ENCODE measurements at places on chromosomes 1 and 21.

DNA sequence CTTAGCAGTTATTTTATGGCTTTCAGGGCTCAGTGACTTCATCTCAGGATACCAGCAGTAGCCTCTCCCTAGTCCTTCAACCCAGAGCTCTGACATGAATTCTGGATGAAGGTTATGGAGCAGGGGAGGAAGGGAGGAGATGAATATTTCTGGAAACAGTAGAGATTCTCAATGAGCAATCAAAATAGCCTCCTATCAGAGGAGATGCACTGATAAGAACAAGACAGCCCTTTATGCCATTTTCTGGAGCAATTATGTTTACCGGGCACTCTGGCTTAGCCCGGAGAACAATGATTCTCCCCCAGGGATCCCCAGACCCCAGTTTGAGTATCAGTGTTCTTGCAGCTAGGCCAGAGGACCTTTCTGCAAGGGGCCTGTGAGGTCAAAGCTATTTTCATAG, 37.9 kb upstream of the EDARADD start:
- no peak for DNase-seq

- DNase-seq = no peak
Observed at GRCh38 chr1:230243583-230244353, 176.7 kb downstream of the GALNT2 start.

GRCh38 chr1:114025609-114026401, 46.5 kb downstream of the OLFML3 start:
- DNase-seq = no peak

DNA sequence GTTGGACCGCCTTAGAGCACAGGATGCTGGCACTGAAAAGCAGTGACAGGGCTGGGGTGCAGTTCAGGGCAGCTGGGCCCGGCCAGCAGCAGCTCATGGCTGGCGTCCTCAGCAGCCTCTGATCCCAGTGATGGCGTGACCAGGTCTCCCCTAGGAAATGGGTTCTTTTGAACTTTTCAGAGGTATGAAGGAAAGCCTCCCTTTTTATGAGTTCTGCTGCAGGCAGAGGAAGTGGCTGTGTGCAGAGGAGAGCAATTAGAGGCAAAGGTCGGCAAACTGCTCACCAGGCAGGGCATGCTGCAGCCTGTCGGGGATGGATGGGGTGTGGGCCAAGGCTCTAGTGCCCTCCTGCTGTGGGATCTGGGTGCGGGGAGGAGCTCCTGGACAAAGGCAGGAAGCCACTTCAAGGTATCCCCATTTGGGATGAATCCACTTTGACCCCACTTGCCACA, 45.6 kb upstream of the RAB4A start:
- DNase-seq = no peak

DNA sequence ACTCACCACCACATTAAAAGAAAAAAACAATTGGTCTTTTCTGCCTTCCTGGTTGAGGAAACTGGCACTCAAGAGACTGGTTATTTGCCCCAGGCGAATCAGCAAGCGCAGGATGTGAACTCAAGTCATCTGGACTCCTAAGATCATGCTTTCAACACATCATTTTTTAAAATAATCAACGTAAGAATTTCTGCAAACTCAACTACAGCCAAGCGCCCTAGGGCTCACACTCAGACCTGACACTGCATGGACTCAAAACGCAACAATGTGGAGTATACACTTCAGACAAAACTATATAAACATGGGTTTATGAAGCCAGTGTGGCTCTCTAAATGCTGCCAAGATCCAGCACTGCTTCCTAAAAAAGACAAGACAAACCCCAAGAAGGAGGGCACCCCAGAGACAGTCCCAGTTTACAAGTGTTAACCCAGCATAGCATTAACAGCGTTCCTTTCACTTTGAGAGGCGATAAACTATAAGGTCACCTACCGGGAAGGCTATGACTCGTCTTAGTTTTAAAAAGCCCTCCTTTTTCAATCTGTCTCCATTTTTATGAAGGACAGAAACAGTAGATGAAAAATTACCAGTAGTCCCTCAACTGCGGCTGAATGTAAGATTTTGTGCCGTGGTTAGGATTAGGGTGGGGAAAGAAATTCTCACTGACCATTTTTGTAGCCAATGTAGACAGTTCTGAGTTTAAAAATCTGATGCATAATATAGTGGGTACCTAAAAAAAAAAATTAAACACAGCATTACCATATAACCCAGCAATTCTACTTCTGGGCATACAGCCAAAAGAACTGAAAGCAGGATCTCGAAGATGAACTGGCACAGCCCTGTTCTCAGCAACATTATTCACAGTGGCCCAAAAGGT, 54.8 kb downstream of the SIPA1L2 start:
- no peak for DNase-seq

- no peak for DNase-seq
Observed at GRCh38 chr1:153586347-153586746, 20.7 kb upstream of the S100A2 start.

GRCh38 chr1:244712669-244713068, 59.7 kb downstream of the DESI2 start:
- no peak for DNase-seq

GRCh38 chr1:244971552-244972216, 107.3 kb upstream of the HNRNPU start:
- DNase-seq = peak; percentile 23

GRCh38 chr1:25031601-25031965, 101.5 kb upstream of the RUNX3 start:
- DNase-seq = no peak

GRCh38 chr1:21942464-21942863, 5.4 kb upstream of the HSPG2 start:
- no peak for DNase-seq

DNA sequence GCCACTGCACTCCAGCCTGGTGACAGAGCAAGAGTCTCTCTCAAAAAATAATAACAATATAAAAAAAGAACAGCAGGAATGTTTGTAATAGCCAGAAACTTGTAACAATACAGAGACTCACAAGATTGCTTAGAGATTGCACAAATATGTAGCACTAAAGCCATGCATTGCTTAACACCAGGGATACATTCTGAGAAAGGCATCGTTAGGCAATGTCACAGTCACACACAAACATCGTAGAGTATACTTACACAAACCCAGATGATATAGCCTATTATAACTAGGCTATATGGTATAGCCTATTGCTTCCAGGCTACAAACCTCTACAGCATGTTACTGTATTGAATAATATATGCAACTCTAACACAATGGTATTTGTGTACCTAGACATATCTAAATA, 45.3 kb downstream of the GPATCH2 start:
- no peak for DNase-seq

DNA sequence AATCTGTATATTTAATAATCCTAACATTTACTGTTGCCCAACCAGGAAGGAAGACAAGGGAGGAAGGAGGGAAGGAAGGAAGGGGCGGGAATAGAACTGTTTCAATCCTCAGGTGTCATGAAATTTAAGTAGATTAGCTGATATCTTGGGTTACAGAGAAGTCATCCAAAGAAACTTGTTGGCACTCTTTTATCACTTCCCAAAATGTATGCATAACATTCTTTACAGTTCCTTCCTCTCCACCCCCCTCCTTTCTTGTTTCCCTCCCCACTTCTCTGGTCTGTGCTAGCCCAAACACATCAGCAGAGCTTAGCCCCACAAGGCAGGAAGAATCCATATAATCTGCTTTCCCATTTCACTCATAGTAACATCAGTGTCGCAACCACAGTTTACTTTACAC, 110.9 kb downstream of the ESRRG start:
- DNase-seq = no peak

DNA sequence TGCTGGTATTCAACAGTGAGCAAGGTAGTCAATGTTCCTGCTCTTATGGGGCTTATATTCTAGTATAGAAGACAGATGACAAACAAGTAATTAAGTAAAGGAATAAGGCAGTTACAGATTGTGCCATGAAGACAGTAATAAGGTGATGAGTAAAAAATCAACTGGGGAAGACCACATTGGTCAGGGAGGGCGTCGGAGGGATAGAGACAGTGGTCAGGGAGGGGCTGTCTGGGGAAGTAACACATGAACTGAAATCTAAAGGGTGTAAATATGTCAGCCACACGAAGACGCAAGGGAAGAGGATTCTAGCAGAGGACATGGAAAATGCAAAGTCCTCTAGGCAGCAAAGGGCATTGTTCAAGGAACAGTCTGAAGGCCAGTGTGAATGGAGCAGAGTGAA, 10.1 kb downstream of the IL12RB2 start:
- DNase-seq = no peak

GRCh38 chr1:238052496-238053266, 162.0 kb upstream of the ZP4 start:
- DNase-seq = no peak

- no peak for DNase-seq
Observed at GRCh38 chr21:44333509-44334328, 5.5 kb downstream of the CFAP410 start.

DNA sequence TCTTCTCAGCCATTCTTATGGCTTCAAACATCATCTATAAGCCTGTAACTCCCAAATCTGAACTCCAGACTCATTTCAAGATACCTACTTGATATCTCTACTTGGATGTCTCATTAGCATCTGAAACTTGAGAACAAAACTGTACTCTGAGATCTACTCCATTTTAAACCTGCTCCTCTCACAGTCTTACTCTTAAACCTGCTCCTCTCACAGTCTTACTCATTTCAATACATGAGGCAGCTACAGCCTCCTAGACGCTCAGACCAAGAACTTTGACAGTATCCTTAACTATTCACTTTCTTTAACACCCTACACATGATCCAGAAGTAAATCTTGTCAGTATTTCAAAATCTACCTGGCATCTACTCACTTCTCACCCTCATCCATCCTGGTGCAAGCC, 54.3 kb downstream of the NBPF6 start:
- no peak for DNase-seq

DNA sequence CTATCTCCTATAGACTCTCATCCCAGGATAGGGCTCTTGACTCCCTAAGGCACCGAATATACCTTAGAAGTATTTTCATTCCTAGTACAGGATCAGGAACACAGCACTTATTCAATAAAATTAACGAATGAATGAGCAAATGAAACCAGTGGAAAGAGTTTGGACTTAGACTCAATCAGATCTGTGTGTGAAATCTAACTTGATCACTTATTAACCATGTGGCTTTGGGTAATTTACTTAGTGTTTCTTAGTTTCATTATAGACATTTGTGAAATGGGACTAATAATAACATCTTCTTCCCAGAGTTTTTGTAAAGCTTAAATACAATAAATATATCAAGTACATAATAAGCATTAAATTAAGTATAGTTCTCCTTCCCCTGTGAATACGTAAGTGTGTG, 230.1 kb downstream of the ADGRL2 start:
- DNase-seq = no peak

DNA sequence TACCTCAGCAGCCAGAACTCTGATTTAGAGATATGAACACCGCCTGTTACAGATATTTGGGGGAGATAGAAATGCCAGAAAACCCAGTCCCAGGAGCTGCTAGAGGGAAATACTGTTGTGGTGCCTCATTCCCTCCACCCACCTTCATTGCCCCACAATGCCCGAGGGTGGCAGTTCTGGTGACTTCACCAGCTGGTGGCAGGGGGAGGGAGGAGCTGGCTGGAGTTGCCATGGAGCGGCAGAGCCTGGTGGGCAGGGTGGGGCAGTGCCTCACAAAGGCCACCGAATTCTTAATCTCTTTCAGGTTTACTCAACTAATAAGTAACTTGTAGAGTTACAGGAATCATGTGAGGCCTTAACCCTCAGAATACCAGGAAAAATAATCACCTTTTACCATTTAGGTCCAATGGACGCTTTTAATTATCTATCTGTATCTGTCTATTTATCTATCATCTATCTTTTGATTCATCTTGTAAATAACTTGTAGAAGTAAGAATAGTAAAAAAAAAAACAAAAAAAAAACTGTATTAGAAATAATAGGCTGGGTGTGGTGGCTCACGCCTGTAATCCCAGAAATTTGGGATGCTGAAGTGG, 11.7 kb upstream of the S100A11 start:
- no peak for DNase-seq

DNA sequence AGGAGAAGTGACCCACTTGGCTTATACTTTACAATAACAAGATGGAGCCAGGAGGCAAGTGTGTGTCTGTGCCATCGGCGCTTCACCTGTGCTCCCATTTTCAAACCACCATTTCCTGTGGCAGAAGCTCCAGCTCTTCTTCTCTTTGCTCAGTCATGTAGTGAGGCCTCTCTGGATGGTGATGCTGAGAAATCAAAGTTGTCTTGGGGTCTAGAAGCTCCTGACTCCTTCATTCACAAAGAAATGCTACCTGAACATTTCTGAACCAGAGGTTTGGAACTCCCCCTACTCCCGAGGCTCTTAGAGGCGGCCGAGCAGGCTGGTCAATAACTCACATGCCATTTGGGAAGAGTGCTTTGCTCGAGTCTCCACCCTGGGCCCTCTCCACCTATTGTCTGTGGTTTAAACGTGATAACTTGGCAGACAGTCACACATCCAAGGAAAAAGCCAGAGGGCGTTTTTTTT, 18.0 kb downstream of the SLAMF1 start:
- no peak for DNase-seq

- peak; percentile 85 for DNase-seq
Observed at GRCh38 chr1:229514578-229515275, 6.6 kb upstream of the NUP133 start.

- DNase-seq = no peak
Observed at GRCh38 chr1:61743716-61744580, 1.7 kb downstream of the PATJ start.

GRCh38 chr1:203590603-203591002, 36.0 kb upstream of the ATP2B4 start:
- DNase-seq = no peak

DNA sequence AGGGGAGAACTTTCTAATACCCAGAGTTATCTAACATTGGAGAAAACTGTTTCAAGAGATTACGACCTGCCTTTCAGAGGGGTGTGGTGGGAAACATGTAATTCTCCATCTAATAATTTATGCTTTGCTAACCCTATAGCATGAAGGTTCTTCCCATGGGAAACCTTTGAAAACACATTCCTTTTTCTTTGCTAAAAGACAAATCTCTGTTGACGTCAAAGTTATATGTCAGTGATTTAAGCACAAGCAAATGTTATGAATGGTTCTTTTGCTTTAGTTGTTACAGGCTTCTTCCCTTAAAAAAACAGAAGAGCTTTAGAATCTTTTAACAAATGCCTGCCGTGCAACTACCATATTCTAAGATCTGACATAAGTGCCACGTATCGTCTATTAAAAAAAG, 19.2 kb downstream of the FMO2 start:
- DNase-seq = no peak

DNA sequence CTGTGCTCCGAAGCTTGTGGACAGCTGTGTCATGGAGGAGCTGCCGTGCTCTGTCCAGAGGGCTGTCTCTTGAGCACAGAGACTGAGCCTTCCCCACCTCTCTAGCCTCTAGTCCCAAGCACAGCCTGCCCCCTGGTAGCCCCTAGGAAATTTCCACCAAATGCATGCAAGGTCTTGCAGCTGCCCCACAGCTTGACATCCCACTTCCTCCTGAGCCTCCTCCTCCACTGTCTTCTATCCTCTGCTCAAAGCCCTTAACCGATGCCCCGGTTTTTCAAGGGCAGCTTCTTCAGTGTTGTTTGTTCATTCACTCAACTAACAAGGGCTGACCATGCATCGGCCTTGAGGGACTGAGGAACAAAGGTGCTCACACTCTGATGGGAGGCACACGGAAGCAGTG, 20.6 kb upstream of the PROK1 start:
- no peak for DNase-seq

Data from globus pallidus (tissue), 1 donor.